ENCODE measurements at places on chromosomes 1 and 21.
A peak's percentile ranks its signal among the peaks of the same experiment; 100 is the strongest.

DNA sequence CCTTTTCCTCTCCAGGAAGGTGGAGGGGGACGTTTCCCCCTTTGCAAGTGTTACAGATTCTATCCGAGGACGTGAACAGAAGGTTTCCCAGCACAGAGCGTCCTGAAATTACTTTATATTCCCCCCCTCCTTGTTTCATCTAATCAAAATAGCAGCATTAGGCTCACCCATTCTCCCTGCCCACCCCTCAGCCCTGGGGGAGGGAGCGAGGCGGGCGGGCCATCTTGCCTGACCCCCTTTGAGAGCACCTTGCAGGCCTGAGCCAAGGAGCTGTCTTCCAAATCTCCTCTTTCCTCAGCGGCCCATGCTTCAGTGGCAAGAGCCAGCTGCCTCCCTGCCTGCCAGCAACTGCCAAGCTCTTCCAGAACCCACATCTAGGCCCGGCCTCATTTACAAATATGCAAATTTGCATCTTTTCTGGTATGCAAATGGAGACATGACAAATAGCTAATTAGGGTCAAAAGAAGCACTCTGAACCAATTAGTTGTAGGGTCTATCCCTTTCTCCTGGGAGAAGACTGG lies 69.1 kb upstream of the POU3F1 start:
- no peaks in the 10 kb centered on the region for H3K27me3 ChIP-seq
- H3K36me3 ChIP-seq = no peaks in the 10 kb centered on the region
- no peak for DNase-seq
- H3K27ac ChIP-seq = no peak overlapping the region
- H3K4me3 ChIP-seq = no peak overlapping the region

DNA sequence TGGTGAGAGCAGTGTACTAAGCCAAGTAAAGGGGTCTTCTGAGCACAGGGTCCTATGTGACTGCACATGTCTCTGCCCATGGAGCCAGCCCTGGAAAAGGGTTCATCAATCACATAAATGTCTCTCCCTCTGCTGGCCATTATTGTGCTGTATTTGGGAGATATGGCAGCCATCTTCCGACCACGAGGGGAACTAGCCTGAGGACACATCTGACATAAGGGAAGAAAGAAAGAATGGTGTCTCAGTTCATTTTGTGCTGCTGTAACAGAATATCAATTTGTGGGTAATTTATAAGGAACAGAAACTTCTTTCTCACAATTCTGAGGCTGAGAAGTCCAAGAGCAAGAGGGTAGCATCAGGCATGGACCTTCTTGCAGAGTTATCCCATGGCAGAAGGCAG lies 55.1 kb upstream of the GJA5 start:
- H3K4me3 ChIP-seq = no peak overlapping the region
- no peaks in the 10 kb centered on the region for H3K4me1 ChIP-seq
- no peaks in the 10 kb centered on the region for H3K27me3 ChIP-seq
- H3K27ac ChIP-seq = no peak overlapping the region

DNA sequence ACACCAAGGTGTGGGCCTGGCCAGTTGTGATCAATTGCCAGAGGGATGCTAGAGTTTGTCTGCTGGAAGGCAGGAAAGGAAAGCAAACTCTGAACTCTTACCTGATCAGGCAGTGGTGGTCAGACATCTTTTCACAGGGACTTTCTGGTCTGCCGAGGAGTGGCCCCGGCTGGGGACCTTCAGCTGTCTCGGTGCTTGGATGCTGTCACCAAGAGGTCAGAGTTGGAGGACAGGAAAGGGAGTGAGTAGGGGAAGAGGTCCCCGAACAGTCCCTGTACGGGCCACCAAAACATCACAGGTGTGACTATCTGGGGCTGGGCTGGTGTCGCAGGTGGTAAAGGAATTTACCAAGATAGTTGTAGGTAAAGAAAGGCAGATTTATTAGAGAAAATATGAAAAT lies 17.7 kb upstream of the METTL13 start:
- H3K27me3 ChIP-seq = peaks cover 4% of the 10 kb centered on the region
- no peak overlapping the region for H3K4me3 ChIP-seq
- H3K36me3 ChIP-seq = no peaks in the 10 kb centered on the region

DNA sequence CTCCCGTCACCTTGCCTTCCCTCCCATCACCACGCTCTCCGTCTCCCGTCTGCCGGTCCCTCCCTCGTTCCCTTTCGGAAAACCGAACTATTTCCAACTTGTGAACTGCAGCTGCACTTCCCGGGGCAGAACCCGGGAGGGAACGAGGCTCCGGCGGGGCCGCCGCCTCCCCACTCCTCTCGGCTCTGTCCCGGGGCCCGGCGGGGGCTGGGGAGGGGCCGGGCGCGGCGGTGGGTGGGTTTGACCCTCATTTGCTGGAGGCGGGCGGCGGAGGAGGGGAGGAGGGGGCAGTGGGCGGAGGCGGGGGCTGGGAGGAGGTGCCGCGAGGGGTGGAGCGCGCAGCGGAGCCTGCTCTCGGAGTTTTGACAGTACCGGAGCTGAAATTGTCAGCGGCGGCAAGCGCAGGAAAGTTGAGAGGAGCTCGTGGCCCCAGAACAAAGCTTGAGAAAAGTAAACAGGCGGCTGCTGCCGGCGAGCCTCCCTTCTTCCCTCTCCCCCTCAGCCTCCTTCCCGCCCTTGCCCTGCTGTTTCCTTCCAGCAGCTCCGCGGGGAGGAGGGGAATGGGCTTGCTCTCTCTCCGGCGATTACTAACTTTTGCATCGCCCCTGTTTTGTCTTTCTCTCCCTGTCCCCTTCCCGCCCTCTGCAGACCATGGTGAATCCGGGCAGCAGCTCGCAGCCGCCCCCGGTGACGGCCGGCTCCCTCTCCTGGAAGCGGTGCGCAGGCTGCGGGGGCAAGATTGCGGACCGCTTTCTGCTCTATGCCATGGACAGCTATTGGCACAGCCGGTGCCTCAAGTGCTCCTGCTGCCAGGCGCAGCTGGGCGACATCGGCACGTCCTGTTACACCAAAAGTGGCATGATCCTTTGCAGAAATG lies 2.9 kb downstream of the LMO4 start:
- peaks cover 25% of the 10 kb centered on the region for H3K4me1 ChIP-seq
- H3K36me3 ChIP-seq = no peaks in the 10 kb centered on the region
- no peaks in the 10 kb centered on the region for H3K27me3 ChIP-seq
- H3K4me3 ChIP-seq = peak overlapping the region; percentile 87

- no peak overlapping the region for H3K4me3 ChIP-seq
- no peaks in the 10 kb centered on the region for H3K27me3 ChIP-seq
- no peak overlapping the region for H3K27ac ChIP-seq
- no peaks in the 10 kb centered on the region for H3K36me3 ChIP-seq
Measured at GRCh38 chr21:33470701-33471100, 9.1 kb downstream of the TMEM50B start.

GRCh38 chr1:39398278-39399021 lies 93.0 kb upstream of the BMP8A start:
- peaks cover 2% of the 10 kb centered on the region for H3K36me3 ChIP-seq
- H3K27ac ChIP-seq = no peak overlapping the region
- peaks cover 41% of the 10 kb centered on the region for H3K4me1 ChIP-seq

DNA sequence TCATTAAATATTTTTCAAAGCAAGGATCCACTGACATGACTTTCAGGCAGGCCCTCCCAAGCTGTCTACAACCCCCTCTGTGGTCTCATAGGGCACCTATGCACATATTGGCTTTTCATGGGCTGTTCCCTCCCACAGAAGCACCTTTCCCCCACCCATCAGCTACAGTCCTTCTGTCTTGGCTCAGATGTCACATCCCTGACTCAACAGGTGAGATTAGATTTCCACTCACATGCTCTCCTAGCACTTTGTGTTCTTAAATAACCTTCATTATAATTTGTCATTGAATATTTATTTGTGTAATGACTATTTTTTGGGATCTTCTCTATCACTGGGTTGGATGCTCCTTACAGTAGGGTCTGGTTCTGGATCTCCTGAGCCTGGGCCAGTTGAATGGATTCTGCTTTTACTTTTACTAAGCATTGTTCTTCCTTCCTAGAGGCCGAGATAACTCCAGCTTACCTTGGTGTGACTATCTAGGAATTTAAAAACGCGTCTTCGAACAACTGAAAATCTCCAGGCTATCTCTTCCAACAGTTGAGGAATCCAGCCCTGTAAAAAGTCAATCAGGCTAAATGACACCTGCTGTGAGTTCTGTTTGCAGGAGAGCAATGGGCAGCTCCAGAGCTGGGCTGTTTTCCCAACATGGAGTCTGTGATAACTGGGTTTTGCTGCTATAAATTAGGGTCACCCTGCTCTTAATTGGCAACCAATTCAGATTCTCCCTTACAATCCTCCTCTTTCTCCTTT lies 16.2 kb downstream of the ROR1 start:
- H3K36me3 ChIP-seq = no peaks in the 10 kb centered on the region
- no peak overlapping the region for H3K4me3 ChIP-seq
- H3K27me3 ChIP-seq = no peaks in the 10 kb centered on the region
- DNase-seq = no peak
- no peak overlapping the region for H3K27ac ChIP-seq

GRCh38 chr1:230144010-230144614 lies 77.1 kb downstream of the GALNT2 start:
- H3K27ac ChIP-seq = no peak overlapping the region
- H3K27me3 ChIP-seq = no peaks in the 10 kb centered on the region
- no peaks in the 10 kb centered on the region for H3K4me1 ChIP-seq

- H3K4me1 ChIP-seq = no peaks in the 10 kb centered on the region
- H3K27me3 ChIP-seq = no peaks in the 10 kb centered on the region
- no peak overlapping the region for H3K4me3 ChIP-seq
- H3K36me3 ChIP-seq = no peaks in the 10 kb centered on the region
- no peak overlapping the region for H3K27ac ChIP-seq
- no peak for DNase-seq
Measured at GRCh38 chr1:64183395-64184002, 19.9 kb upstream of the UBE2U start.

GRCh38 chr1:206714331-206715058 lies 29.8 kb downstream of the MAPKAPK2 start:
- peak overlapping the region; percentile 64 for H3K27ac ChIP-seq
- peaks cover 46% of the 10 kb centered on the region for H3K4me1 ChIP-seq
- H3K27me3 ChIP-seq = no peaks in the 10 kb centered on the region

DNA sequence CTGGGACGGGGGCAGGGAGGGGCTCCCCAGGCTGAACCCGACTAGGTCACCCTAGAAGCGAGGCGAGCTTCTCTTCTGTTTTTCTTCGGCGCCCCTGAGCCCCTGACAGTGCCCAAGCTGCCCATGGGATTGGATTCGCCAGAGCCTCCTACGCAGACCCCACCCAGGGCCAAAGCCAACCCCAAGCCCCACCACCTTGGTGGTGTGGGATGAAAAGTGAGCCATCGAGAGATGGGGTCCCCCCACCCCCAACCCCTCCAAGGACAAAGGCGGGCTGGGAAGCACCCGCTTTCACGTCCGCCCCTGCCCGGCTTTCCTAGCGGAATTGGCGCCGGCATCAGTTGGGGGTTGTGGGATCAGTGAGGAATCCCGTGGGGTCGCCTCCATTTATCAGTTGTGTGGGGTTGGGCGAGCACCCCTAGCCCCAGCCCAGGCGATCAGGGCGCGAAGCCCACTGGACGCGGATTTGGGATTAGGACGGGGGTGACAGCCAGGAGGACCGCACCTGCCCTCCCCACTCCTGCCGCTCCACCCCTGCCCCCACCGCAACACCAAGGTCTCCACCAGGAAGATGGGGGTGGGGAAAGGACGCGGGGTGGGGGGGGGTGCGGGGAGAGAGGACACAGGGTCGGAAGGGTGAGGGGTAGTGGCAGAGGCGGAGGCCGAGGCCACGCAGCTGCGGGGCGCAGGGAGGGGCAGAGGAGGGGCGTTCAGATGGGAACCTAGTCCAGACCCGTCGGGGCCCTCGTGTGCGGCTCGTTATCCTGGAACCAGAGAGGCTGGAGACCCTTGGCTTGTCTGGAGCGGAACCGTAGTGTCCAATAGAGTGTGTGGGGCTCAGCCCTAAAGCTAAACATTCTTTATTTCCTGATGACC lies 4.4 kb downstream of the TSPEAR start:
- H3K4me3 ChIP-seq = no peak overlapping the region
- peaks cover 33% of the 10 kb centered on the region for H3K4me1 ChIP-seq
- peaks cover 73% of the 10 kb centered on the region for H3K27me3 ChIP-seq
- no peaks in the 10 kb centered on the region for H3K36me3 ChIP-seq
- no peak overlapping the region for H3K27ac ChIP-seq

GRCh38 chr1:1430992-1431844 lies 4.3 kb upstream of the VWA1 start:
- DNase-seq = no peak
- H3K4me1 ChIP-seq = peaks cover 12% of the 10 kb centered on the region
- no peak overlapping the region for H3K4me3 ChIP-seq
- H3K27ac ChIP-seq = no peak overlapping the region
- H3K27me3 ChIP-seq = peaks cover 29% of the 10 kb centered on the region

DNA sequence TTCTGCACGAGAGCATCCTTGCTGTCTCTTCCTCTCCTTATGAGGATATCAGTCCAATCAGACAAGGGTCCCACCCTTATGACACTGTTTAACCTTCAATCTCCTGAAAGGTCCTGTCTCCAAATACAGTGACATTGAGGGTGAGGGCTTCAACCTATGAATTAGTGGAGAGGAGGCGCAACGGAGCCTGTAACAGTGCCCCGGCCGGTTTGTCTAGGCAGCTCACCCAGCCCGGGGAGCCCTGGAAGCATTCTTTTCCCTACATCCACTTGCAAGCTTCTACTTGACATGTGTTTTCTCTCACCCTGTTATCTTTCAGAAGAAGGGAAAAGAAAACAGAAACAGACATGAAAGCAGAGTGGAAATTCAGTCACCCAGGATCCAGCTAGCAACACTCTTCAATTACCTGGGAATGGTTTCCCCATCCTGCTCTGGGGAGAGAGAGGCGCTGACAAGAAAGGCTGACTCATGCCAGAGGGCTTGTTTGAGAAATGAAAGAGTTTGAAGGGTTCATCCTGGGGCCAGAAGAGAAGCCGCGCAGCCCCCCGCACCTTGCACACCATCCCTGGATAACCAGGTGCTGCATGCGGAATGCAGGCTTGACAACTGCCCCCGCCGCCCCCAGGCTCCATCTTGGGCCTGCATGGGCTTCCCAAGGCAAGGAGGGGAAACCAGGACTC lies 394.9 kb downstream of the NPHP4 start:
- H3K36me3 ChIP-seq = no peaks in the 10 kb centered on the region
- no peaks in the 10 kb centered on the region for H3K27me3 ChIP-seq
- no peaks in the 10 kb centered on the region for H3K4me1 ChIP-seq
- no peak for DNase-seq
- H3K4me3 ChIP-seq = no peak overlapping the region

GRCh38 chr1:89826594-89826993 lies 5.8 kb downstream of the LRRC8D start:
- H3K4me1 ChIP-seq = peaks cover 6% of the 10 kb centered on the region
- no peak overlapping the region for H3K4me3 ChIP-seq
- H3K27ac ChIP-seq = no peak overlapping the region
- no peaks in the 10 kb centered on the region for H3K27me3 ChIP-seq
- no peaks in the 10 kb centered on the region for H3K36me3 ChIP-seq

All from effector memory CD4-positive, alpha-beta T cell (primary cell).